SK-N-MC (cell line): ENCODE measurements at places on chromosomes 4 and X.

GRCh38 chr4:164056426-164057142 lies 562.1 kb downstream of the TMA16 start:
- no peak for DNase-seq

- DNase-seq, result no peak
These were observed 77.2 kb upstream of the TLR3 start for GRCh38 chr4:185991770-185992169.

DNA sequence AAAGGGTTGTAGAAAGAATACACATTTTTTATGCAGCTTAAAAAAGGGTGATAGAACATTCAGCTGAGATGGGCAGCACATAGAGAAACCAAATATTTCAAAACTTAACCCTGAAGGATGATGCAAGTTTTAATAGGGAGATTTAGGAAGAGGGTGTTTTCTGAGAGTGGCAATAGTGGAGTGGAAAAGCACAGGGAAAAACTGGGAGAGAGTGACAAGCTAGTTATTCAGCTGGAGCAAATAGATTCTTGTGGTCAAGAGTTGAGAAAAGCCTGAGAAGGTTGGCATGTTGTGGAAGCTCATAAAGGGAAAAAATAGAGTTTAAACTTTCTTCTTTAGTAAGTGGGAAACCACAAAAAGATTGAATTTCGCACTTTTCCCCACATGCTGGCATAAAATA lies 359.6 kb upstream of the PITX2 start:
- no peak for DNase-seq

- DNase-seq, result no peak
These were observed 33.5 kb downstream of the TMEM164 start for GRCh38 chrX:110036162-110037033.

DNA sequence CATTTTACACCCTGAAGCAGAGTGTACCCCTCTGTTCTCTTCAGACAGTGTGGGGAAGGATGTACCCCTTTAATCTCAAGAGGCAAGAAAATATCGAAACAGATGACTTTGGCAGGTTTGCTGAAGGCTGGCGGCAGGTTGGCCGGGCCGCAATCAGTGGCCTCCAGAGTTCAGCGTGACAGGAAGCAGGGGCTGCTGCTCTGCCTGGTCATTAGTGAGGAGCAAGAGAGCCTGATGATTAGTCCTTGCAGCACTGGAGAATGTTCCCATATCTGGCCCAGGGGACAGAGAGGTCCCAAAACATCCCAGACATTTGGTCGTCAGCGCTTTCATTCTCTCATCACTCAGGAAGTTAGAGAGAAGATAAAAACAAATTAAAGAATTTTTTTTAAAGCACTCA lies 352.8 kb downstream of the SPRY1 start:
- no peak for DNase-seq

- no peak for DNase-seq
These were observed 57.6 kb downstream of the N4BP2 start for GRCh38 chr4:40114206-40114605.

- DNase-seq, result no peak
These were observed 3.6 kb downstream of the NEIL3 start for GRCh38 chr4:177313263-177313662.

DNA sequence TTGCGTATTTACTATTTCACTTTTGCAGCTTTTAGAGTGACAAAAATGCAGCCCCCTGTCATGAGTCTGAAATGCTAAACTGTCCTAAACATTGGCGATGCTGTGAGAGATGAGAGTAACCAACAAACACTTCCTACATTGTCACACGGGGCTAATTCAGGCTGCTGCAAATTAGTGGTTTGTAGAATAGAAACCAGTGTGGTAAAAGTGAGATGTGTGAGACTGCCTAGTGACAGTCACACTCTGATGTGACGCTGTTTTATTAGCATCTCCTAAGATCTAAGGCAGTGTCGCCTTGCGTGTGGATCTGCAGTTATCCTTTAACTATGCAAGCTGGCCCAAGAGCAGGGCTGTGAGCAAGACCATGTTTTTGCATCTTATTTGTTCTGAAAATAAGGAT lies 800.2 kb upstream of the TENM3 start:
- no peak for DNase-seq
